Uterus (tissue), 4 donors: ENCODE measurements at places on chromosomes 12 and 14. TPM values are rescaled to one million over a fixed set of nuclear protein-coding genes. Genes with fewer than 3 reads are reported as not detected.

- no peak for DNase-seq
These were observed 56.5 kb downstream of the HCAR2 start for GRCh38 chr12:122646517-122647217.

DNA sequence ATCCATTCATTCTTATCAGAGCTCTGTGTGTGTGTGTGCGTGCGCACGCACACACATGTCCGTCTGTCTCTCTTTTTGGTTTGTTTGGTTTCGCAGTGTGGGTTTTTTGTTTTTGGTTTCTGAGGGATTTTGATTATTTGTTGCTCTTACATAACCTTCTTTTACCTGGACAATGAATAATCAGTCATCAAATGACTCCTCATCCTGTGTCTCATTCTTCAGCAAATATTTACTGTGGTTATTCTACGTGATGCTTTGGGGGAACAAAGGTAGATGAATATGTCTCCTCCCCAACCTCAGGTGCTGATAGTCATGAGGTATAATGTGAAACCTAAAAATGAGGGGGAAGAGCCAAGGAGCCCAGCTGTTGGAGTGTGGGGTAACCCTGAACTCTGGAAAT is 92.4 kb downstream of the SAMD4A start:
- DNase-seq: no peak

- no peak for DNase-seq
These were observed 5.4 kb upstream of the GSC start for GRCh38 chr14:94775091-94775870.

The GAS2L3 gene
- 2.5 TPM for total RNA-seq

The RAPGEF3 gene
- total RNA-seq: 71.5 TPM

DNA sequence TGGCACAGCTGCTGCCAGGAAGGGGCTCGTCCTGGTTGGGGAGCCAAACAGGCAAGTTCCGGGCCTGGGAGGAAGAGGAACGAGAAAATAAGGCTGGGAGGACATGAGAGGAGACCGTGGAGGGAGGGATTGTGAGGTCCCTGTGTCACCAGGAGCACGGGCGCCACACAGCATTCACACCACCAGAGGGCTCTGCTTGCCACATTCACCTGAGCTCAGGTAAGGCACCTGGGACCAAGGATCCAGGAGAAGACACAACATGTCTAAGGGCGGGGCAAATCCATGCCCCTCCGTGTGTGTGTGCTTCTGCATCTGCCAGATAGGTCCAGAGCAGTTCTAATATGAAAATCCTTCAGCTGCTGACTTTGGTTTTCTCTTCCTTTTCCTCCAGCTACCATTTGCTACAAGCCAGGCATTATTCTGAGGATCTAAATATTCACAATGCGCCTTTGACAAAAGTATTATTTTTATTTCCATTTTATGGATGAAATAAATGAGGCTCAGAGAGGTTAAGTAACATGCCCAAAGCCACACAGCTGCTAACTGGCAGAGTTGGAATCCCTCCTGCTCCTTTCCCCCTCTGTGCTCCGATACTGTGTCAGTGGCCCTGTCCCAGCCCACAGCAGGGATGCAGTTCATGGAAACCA is 14.6 kb downstream of the RAPGEF3 start:
- no peak for DNase-seq
